ENCODE measurements at places on chromosomes 11 and 22.

GRCh38 chr11:59206635-59207034 lies 6.1 kb downstream of the MPEG1 start:
- DNase-seq: no peak

DNA sequence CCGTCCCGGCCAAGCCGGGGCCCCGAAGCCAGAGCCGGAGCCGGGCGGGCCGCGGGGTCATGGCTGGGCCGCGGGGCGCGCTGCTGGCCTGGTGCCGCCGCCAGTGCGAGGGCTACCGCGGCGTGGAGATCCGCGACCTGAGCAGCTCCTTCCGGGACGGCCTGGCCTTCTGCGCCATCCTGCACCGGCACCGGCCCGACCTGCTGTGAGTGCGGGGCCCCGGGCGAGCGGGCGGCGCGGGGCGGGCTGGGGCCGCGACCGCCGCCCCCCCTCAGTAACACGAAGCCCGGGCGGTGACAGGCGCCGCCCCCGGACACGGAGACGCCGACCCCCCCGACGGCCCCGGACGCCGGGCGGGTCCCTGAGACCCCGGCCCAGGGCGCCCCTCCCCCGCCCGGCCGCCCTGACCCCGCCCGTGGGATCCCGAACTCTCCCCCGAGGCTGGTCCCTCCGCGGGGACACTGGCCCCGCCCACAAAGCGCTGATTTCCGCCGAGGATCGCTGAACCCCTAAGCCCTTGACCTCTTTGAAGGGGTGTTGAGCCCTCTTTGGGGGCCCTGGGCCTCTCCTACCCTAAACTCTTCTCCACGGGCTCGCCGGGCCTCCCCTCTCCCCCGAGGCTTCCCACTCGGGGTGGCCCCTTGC lies 389 bp downstream of the MICALL1 start:
- peak; percentile 79 for DNase-seq

- peak; percentile 83 for DNase-seq
These were observed 1.3 kb downstream of the MYH9 start for GRCh38 chr22:36386351-36386899.

- DNase-seq: no peak
These were observed 127.7 kb downstream of the ATXN10 start for GRCh38 chr22:45799291-45799690.

GRCh38 chr11:110446594-110446993 lies 16.8 kb downstream of the FDX1 start:
- DNase-seq: no peak

DNA sequence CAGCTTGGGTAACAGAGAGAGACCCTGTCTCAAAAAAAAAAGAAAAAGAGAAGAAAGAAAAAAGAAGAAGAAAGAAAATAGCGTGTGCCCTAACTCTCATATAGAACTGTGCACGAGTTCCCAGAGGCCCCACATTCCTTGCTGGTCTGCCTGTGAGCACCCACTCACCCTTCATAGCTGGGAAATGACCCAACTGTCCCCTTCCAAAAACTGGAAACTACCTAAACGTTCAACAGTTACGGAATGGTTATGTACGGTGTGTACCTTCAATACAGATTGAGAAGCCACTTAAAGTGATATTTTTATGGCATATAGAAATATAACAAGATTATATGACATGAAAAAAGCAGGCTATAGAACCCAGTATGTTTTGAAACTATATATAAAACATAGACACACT lies 82.0 kb downstream of the PARVA start:
- no peak for DNase-seq

GRCh38 chr11:92894197-92894596 lies 75.3 kb upstream of the MTNR1B start:
- DNase-seq: no peak

GRCh38 chr11:75028724-75029123 lies 40.0 kb downstream of the NEU3 start:
- no peak for DNase-seq

- no peak for DNase-seq
These were observed 67.7 kb downstream of the CCDC81 start for GRCh38 chr11:86442420-86442819.

GRCh38 chr11:18720091-18720807 lies 5.7 kb downstream of the IGSF22 start:
- DNase-seq: no peak

GRCh38 chr22:23514322-23515038 lies 65.6 kb downstream of the IGLL1 start:
- DNase-seq: no peak

- DNase-seq: no peak
These were observed 384.5 kb upstream of the KIRREL3 start for GRCh38 chr11:127385071-127385470.

All from GM20000 (cell line).